Esophagus muscularis mucosa (tissue), 4 donors: ENCODE measurements at places on chromosomes 7 and 10. TPM values are rescaled to one million over a fixed set of nuclear protein-coding genes. Genes with fewer than 3 reads are reported as not detected.

The MEIG1 gene
- total RNA-seq: not detected

The MGAM2 gene
- total RNA-seq: not detected

The HMX3 gene
- total RNA-seq: not detected

The LIPK gene
- not detected for total RNA-seq

The CYP26C1 gene
- total RNA-seq: 0.39 TPM

DNA sequence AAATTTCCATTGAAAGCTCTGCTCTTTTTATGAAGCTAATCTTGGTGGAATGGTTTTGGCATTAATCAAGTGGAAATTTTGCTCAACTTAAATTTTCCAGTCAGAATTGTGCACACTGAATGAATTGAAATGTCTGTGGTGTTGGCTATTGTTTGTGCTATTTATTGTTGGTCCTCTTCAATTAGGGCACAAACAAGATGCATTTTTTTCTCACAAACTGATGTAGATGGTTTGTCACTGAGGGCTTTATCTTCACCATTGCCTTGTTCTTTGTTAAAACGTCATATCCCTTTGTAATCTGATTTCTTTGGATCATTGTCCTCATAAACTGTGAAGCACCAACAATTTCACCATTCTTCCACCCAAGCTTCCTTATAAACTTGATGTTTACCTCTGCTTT, 152.1 kb upstream of the RHOBTB1 start:
- H3K36me3 ChIP-seq: no peaks in the 10 kb centered on the region
- H3K27me3 ChIP-seq: no peaks in the 10 kb centered on the region
- H3K4me3 ChIP-seq: no peak overlapping the region
- DNase-seq: no peak
- no peak overlapping the region for H3K27ac ChIP-seq
- H3K4me1 ChIP-seq: no peaks in the 10 kb centered on the region

- H3K4me3 ChIP-seq: no peak overlapping the region
- DNase-seq: no peak
- H3K36me3 ChIP-seq: no peaks in the 10 kb centered on the region
- no peaks in the 10 kb centered on the region for H3K27me3 ChIP-seq
These were observed 53.4 kb upstream of the MKX start for GRCh38 chr10:27799046-27799445.

DNA sequence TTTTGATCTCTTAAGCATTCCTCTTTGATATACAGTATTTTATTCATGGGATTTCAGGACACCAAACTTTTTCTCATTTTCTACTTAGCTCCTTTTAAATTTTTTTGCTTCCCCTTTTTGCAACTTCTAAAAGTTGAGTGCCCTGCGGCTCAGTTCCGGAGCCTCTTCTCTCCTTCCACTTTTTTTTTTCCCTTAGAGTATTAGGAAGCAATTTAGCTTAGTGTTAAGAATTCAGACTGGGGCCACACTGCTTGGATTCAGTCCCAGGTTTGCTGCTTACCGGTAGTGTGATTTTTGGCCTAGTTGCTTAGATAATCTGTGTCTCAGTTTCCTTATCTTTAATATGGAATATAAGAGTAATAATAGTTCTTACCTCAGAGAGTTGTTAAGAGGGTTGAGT, 3.4 kb downstream of the STAM start:
- peaks cover 70% of the 10 kb centered on the region for H3K4me1 ChIP-seq
- no peak for DNase-seq
- no peaks in the 10 kb centered on the region for H3K36me3 ChIP-seq
- no peak overlapping the region for H3K27ac ChIP-seq
- no peak overlapping the region for H3K4me3 ChIP-seq
- no peaks in the 10 kb centered on the region for H3K27me3 ChIP-seq

- no peaks in the 10 kb centered on the region for H3K27me3 ChIP-seq
- peak overlapping the region; percentile 58 for H3K27ac ChIP-seq
- no peak for DNase-seq
- no peaks in the 10 kb centered on the region for H3K36me3 ChIP-seq
- peaks cover 12% of the 10 kb centered on the region for H3K4me1 ChIP-seq
These were observed 153.4 kb downstream of the BICC1 start for GRCh38 chr10:58666024-58666423.

DNA sequence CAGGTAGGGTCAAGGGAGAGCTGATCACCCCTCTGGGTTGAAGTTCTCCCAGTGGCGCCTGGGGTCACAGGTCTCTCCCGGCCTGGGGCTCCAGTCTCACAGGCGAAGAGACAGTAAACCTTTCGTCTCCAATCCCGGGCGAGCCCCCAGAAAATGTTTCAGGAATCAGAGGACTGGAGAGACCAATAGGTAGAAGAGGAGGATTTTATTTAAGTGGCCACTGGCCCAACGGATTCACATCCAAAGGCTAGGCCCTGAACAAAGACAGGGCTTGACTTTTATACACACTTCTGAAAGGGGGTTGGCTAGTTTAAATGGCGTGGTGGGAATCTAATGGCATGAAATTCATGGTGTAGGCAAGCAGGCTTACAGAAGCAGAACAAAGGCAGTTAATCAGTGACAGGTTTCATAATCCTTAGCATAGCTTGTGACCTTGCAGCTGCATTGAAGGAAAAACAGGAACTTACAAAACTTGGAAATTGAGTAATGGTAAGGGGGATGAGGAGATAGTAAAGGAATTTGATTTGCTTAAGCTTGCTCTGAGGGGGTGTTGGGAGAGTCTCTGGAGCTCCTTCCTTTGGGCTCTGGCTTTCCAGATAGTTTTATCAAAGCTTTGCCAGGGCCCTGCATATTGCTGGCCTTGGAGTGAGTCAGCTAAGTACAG, 105.5 kb downstream of the TRIM24 start:
- peaks cover 57% of the 10 kb centered on the region for H3K36me3 ChIP-seq
- no peak overlapping the region for H3K27ac ChIP-seq
- H3K4me1 ChIP-seq: no peaks in the 10 kb centered on the region

DNA sequence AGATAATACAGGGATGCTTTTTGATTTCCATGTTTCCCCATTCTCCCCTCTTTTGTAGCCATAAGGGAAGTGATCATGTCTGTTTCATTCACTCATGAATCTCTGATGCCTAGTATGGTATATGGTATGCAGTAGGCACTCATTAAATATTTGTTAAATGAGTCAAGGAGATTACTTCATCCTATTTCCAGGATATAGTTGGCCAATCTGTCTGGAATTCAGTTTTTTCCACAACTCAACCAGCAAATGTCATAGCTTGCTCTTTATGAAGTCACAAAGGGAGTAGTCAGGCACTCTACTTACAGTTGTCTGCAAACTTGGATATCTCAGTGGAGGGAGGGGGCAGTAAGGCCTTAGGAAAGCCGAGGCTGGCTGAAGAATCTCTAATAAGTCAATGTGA, 853.6 kb downstream of the LRMDA start:
- no peak for DNase-seq
- no peaks in the 10 kb centered on the region for H3K36me3 ChIP-seq
- peaks cover 36% of the 10 kb centered on the region for H3K4me1 ChIP-seq
- no peak overlapping the region for H3K4me3 ChIP-seq
- no peak overlapping the region for H3K27ac ChIP-seq

GRCh38 chr7:44259547-44260457, 59.0 kb downstream of the YKT6 start:
- H3K36me3 ChIP-seq: no peaks in the 10 kb centered on the region
- H3K27me3 ChIP-seq: peaks cover 4% of the 10 kb centered on the region
- peak; percentile 93 for DNase-seq
- H3K4me1 ChIP-seq: peaks cover 82% of the 10 kb centered on the region
- no peak overlapping the region for H3K4me3 ChIP-seq
- peak overlapping the region; percentile 77 for H3K27ac ChIP-seq

DNA sequence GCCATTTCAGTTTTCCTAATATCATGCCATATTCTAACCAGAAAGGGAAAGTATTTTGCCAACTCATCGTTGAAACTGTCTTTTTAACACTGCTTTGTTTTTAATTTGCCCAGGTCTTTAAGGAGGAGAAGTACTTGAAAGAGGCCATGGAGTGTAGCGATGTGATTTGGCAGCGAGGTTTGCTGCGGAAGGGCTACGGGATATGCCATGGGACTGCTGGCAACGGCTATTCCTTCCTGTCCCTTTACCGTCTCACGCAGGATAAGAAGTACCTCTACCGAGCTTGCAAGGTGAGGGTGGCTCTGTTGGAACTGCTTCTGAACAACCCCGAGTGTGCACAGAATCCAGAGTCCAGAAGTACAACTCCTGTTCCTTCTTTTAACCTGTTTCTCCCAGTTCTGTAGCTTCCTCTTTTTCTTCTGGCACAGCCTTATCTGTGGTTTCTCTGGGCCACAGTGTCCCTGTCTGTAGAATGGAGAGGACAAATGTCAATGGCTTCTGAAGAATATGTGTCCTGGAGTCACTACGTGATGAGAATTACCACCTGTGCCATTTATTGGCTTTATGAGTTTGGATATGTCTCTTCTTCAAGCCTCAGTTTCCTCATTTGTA, 60.1 kb downstream of the LANCL2 start:
- H3K4me3 ChIP-seq: no peak overlapping the region
- H3K4me1 ChIP-seq: no peaks in the 10 kb centered on the region
